ENCODE measurements at places on chromosomes 12 and 14. TPM values are rescaled to one million over a fixed set of nuclear protein-coding genes. Genes with fewer than 3 reads are reported as not detected.

DNA sequence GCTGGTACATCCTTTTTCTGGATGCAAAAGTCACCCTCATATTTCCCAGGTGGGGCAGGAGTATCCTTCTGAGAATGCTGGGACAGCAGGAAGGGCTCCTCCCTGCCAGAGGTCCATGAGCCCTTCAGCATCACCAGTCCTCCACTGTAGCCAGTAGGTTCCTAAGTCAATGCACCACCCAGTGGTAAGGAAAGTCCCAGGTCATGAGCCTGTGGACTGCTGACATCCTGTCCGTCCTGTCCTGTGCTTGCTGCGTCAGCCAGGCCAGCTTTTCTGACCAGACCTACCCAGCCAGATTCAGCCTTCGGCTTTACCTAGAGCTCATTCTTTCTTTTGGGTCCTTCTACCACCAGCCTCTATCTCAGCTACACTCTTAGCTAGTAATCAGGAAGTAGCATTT, 23.0 kb upstream of the ACTN1 start:
- DNase-seq = no peak

DNA sequence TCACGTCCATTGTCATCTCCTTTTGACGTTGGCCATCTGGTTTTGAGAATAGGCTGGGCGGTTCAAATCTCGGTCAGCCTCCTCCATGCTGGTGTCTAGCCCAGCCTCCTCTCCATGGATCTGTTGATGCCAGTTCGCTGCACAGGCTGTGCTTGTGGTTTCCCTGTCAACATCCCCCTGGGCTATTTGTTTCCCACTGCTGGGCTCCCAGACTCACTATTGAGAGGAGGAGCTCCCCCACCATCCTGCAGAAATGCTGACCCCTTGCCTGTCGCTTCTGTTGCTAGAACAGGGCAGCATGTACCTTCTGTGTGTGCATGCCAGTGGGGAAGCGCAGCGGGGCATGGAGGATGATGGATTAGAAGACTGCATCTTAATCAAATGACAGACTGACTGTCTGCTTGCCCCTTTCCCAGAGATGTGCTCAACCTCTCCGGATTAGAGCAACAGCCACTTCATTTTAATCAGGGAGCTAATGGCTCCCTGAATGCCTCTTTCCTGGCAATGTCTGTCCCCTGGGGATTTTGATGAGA, 170.5 kb downstream of the TSPAN9 start:
- no peak for DNase-seq

DNA sequence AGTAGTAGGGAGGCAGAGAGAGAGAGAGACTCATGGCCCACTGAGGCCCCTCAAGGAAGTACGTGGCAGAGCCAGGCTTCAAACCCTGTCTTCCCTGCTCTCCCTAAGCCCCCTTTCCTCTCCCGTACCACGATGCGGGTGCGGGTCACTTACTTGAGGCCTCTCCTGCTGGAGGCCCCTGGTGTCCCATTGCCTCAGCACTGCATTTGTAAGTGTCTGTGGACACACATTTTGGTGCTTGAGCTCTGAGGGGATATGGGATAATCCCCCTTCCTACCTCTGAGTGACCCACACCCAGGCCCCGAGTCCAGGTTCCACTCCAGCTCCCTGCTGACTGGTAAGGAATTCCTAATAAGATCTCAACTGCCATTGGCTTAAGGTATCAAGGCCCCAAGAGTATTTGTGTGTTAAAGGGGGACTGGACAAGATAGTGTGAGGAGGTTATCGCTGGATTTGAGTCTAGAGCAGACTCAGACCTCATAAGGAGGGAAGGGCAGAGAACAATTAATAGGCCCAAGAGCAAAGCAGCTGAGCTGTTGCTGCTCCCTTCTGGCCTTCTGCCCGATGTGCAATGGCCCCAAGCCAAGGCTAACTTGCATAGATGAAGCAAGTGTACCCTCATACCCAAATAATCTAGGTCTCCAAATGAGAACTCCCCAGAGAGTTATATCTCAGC, 71.9 kb downstream of the CRACR2A start:
- no peak for DNase-seq

- DNase-seq = no peak
Measured at GRCh38 chr12:15208871-15209656, 12.2 kb downstream of the RERG start.

- DNase-seq = peak; percentile 14
Measured at GRCh38 chr12:89706986-89707702, 1.5 kb downstream of the ATP2B1 start.

DNA sequence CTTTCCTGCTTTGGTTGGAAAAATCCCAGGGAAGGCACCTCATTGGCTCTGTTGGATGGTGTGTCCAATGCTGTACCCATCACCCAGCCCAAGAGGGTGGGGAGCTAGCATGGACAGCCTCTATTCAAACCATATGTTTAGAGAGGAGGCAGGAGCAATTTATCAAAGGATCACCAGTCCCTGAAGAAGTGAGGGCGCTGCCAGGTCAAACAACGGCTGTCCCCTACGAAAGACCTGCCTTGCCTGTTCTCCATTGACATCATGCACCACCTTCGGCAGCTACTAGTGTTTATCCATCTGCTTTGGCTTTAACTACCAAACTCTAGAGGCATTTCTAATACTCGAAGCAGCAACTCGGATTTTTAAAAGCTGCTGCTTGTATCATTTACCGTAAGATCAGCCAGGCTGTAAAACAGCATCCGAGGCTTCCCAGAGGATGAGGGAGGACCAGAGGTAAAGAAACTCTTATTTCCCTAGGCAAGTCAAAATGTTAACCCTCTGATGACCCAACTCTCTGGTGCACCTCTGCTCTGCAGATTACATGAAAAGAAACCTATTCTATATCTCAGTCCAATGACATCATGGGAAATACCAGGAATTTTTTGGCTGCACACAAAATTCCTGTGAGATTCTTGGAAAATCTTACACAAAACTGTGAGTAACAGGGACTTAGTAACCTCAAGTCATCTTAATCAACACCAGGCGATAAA, 720.9 kb upstream of the TBX3 start:
- DNase-seq = peak; percentile 93

DNA sequence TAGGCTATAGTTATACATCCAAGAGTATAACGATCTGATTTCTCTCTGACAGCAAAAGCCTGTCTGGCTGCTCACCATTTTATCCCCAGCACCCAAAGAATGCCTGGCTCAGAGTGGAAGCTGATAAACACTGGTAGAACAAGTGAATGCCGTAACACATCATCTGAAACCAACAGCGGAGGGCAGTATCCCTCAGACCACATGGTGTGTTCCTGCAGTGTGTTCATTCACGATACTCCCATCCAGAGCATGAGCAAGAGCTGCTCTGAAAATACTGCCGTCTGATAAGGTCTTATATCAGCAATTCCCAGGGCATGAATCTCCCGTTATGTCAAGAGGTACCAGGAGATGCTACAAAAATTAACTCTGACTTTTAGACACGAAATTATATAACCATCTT, 95.9 kb downstream of the TTC7B start:
- DNase-seq = no peak

DNA sequence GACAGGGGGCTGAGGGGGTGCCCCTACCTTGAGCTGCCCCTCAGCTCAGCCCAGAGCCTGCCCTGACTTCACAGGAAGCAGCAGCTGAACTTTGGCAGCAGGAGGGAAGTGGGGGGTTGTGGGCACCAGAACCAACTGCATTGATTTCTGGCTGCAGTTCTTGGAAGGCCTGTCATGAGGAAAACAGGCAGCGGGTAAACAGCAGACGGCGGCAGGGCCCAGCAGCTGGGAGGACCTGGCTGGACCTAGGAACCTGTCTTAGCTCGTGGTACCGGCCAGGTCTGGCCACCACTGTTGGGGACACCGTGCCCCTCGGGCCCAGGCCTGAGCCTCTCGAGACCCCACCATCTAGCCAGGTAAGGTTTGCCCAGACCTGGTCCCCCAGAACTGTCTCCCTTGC, 154.2 kb upstream of the MYL2 start:
- no peak for DNase-seq

GRCh38 chr14:32985866-32986265, 47.2 kb downstream of the NPAS3 start:
- no peak for DNase-seq

- DNase-seq = no peak
Measured at GRCh38 chr12:89333564-89334252, 18.6 kb downstream of the DUSP6 start.

GRCh38 chr12:52193991-52194390, 2.2 kb upstream of the KRT80 start:
- DNase-seq = no peak

DNA sequence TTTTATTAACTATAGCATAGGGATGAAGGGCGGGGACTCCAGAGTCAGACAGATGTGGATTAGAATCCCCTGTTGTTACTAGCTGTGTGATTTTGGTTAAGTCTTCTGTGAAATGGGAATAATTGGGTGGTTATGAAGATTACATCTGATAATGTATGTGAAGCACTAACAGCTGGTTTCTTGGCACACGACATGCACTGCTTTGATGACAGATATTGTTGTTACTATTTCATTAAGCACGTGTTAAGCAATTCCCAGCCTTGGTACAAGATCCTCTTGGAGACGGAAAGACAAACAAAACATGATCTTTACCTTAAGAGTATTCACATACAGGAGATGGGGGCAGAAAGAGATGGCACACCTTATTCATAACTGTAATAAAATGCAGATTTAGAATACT, 7.9 kb downstream of the PPFIBP1 start:
- no peak for DNase-seq

Gene CIROP
- polyA plus RNA-seq = not detected
